ENCODE measurements at places on chromosomes 12 and 14.

DNA sequence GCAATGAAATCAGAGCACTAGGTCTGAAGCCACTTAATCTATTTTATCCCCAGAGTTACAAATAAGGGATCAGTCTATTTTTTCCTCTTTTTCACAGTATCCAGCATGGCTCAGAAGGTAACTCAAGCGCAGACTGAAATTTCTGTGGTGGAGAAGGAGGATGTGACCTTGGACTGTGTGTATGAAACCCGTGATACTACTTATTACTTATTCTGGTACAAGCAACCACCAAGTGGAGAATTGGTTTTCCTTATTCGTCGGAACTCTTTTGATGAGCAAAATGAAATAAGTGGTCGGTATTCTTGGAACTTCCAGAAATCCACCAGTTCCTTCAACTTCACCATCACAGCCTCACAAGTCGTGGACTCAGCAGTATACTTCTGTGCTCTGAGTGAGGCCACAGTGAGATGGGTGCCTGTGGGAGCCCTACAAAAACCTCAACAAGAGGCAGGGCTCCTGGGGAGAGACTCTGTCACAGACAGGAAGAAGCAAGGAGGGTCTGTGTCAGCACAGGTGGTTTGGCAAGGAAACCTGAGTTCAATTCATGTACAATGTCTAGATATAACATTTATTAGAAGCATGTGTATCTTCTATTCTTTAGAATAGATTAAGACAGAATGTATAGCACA lies 334.3 kb upstream of the OR4E1 start:
- DNase-seq: no peak

DNA sequence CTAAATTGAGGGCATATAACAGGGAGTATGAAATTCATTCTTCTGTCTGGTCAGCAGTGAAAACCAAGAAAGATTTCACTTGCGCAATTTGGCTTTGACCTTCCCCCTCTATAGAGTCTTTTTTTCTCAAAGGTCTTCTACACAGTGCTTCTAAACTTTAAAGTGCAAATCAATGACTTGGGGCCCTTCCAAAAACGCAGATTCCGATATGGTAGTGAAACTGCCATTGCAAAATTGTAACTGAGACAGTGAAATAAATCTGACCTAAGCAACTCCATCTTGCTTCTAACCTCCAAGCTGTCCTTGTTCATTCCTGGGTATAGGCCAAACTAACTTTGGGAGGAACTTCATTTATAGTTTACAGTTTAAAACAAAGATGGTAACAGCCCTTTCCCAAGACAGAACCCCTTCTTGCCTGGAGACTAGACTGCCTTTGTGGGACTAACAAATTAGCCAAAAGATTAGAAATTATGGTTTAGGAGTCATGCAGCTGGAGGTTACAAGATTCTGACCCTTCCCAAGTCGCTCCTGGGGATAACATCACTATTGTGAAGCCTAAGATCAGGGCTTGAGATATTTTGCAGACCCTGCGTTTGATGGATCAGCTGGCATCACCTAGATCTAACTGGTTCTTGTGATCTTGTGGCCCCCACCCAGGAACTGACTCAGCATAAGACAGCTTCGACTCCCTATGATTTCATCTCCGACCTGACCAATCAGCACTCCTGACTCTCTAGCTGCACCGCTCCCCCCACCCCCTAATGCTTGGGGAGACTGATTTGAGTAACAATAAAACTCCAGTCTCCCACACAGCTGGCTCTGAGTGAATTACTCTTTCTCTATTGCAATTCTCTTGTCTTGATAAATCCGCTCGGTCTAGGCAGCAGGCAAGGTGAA lies 5.0 kb downstream of the SLC25A21 start:
- DNase-seq: no peak

- no peak for DNase-seq
Observed at GRCh38 chr12:7352661-7353060, 48.8 kb downstream of the ACSM4 start.

- no peak for DNase-seq
Observed at GRCh38 chr12:98354520-98355035, 160.8 kb upstream of the TMPO start.

GRCh38 chr12:132487311-132487741 lies 2.6 kb upstream of the FBRSL1 start:
- no peak for DNase-seq

DNA sequence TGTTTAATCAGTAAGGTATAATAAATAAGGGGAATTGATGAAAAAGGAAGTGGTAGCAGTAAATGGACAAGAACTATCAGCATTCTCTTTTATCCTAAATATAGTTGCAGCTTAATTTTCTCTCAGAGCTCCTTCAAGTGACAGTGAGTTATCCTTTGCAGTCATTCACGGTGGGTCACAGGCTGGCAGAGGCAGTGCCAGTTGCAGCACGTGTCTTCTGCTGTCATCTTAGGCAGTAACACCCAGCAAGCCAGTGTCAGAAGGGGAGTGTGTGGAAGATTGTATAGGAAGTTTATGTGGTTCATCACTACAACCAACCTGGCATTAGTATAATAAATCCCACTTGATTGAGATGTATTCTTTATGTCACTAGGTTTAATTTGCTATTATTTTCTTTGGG lies 170.0 kb downstream of the CCDC91 start:
- DNase-seq: no peak

- DNase-seq: no peak
Observed at GRCh38 chr14:76040704-76041103, 55.1 kb downstream of the IFT43 start.

- no peak for DNase-seq
Observed at GRCh38 chr12:20546267-20546666, 148.9 kb upstream of the SLCO1C1 start.

DNA sequence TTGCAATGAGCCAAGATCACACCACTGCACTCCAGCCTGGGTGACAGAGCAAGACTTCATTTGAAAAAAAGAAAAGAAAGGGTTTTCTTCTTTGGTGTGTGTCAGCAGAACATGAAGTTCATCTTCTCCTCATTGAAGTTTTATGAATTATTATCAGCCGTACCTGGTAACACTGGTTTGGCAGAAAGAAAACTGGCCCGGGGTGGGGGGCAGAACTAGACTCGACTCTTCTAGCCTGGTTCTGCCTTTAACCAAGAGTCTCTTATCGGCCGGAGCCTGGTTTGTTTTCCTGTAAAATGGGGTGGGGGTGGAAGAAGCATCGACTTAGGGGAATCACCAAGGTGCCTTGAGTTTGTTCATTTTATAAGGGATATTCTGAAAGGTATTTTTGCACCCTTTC lies 64.1 kb downstream of the TECPR2 start:
- DNase-seq: no peak

- no peak for DNase-seq
Observed at GRCh38 chr12:108597559-108598471, at the start of gene TMEM119. TSS of gene TMEM119 (minus strand) at chr12:108598084. CDS start at chr12:108592383, 5,701 bp downstream.

GRCh38 chr14:43407706-43408105 lies 1099.4 kb downstream of the FSCB start:
- no peak for DNase-seq

- DNase-seq: no peak
Observed at GRCh38 chr14:93804654-93805053, 16.4 kb upstream of the PRIMA1 start.

DNA sequence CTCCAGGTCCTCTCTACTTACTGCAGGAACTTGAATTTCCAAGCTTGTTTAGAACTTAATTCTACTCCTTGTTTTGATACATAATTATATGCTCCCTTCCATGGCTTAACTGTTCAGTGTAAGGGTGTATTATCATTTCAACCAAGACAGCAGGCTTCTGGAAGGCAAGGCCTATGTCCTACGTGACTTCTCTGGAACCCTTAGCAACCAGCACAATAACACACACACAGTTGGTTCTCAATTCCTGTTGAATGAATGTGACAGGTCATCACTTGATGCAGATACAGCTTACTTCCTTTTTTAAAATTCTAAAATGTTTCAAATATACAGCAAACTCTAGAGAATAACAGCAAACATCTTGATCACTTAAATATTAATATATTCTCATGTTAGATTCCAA lies 77.7 kb upstream of the COCH start:
- no peak for DNase-seq

GRCh38 chr14:68688872-68689371 lies 103.9 kb downstream of the ZFP36L1 start:
- no peak for DNase-seq

Measured in NCI-H2081 treated with DMSO at 0.1 percent for 48 hours (cell line).